ENCODE measurements at places on chromosomes 7 and 10.
A peak's percentile ranks its signal among the peaks of the same experiment; 100 is the strongest.

DNA sequence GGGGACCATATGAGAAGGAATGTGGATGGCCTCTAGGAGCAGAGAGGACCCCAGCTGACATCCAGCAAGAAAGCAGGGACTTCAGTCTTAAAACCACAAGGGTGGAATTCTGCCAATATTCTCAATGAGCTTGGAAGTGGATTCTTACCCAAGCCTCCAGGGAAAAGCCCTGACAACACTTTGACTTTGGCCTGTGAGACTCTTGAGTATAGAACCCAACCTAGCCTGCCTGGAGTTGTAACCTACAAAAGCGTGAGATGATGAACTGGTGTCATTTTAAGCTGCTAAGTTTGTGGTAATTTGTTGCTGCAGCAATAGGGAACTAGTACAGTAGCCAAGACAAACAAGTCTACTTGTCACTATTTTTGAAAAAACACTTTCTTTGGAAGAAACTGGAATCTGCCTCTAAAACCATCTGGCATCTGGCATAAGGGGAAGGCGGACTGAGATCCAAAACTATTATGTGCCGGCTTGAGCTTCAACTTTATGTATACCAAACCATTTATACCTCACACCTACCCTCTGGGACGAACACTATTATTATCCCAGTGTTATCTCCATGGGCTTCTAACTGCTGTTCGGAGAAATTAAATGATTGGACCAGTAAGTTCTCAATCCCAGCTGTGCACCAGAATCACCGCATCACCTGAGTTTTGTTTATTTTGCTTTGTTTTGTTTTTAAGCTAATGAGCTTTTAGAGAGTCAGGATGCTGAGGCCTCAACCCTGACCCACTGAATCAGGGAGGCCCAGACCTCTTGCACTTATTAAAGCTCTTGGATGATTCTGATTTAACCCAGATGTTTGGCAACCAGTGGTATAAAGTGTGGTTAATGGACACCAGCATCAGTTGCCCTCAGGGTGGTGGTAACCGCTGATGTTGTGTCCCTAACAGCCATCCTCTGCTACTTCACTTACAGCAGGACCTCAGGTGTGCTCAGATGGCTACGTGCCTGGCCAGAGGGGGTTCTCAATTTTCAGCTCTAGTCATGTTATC, 83.0 kb downstream of the C1GALT1 start:
- no peak for DNase-seq

DNA sequence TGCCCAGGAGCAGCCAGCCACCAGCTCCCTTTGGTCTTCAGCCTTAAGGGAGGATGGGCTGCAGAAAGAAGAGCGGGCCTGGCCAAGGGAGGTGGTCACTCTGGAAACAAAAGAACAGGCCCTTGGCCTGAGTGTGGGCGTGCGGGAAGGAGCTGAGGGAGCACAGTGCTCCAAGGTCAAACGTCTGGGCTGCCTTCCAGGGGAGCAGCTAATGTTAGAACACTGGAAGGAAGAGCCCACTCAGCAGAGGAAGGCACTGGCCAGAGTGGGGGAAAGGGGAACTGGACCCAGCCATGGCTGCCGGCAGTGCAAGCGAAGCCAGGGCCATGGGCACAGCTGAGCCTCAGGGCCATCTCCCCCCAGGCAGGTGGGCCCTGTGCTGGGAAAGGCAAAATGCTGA, 42.7 kb downstream of the FAM53B start:
- DNase-seq = no peak

DNA sequence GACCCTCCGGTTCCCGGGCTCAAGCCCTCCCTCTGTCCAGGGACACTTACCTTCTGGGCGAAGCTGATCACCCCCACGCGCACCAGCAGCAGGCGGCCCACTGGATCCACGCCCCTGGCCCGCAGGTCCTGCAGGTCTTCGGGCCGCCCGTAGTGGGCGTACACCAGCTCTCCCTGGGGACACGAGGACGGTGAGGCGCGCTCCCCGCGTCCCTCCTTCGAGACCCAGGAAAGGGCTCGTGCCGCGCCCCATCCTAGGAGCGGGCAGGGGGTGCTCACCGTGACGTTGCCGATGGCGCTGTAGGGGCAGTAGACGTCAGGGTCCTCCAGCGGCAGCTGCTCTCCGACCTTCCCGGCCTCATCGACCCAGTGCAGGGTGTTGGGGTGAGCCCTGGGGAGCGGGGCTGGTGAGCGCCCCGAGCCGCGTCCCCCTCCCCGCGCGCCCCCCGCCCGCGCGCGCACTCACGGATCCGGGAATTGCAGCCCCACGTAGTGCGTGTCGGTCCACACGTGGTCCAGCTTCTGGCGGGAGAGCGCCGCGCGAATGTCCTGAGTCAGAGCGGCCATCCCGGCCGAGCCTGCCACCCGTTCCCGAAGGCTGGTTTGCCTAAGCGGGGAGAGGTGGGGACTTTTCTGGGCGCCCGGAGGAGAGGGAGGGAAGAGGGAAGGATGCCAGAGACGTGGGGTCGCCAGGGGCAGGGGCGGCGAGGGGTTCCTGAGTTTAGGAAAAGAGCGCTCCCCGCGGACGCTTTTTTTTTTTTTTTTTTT, 8.2 kb downstream of the TFR2 start:
- peak; percentile 64 for DNase-seq

- DNase-seq = no peak
Observed at GRCh38 chr10:84525120-84525806, 196.9 kb downstream of the CCSER2 start.

DNA sequence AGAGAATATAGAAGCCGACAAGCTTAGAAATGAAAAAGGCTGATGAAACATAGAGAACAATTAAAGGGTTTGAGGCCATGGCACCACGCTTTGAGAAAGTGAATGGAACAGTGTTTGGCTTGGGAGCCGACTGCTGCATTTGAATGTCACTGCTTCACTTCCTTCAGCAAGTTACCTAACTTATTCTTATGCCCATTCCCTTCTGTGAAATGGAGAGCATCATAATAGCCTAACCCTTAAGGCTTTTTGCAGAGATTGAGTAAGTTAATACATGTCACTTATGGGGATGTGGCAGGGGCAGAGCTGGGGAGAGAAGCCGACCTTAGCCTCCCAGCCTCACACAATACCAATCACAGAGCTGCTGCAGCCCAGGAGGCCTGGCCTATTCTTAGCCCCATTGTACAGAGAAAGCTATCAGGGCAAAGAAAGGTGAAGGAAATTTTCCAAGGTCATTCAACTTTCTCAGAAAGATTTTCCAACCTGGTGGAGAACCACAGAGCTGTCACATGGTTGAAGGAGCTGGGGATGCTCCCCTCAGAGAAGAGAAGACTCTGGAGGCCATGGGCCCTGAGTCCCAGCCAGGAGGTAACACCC, 186.0 kb upstream of the GDF10 start:
- no peak for DNase-seq

DNA sequence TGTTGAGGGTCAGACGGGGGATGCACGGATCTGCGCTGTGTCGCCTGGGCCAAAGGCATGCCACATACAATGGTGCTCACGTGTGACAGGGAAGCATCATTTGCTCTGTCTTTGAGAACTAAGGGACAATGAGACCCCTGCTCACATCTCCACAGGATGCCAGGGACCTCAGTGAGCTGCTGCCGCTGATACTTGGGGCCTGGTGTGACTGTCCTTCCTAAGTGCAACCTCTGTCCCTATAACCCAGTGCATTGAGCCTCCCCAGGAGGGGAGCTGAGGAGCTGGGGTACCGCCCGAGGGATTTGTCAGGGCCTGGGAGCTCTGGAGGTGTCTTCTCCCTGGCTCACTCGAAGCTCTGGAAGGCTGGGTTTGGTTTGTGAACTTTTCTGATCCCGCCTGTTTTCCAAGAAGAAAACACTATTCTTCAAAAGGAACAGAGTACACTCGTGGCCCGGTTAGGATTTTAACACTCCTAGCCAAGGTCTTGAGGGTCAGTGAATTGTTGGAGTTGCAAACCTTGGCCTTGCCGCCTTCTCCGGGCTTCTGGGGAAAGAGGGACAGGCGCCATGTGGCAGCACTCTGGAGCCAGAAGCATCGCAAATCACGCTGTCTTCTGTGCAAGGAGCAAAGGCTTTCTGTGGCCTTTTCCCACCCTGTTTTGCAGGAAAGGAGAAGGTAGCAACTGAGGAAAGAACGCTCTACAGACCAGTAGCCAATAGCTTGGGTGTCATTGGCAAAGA, 26.2 kb upstream of the CTBP2 start:
- no peak for DNase-seq

DNA sequence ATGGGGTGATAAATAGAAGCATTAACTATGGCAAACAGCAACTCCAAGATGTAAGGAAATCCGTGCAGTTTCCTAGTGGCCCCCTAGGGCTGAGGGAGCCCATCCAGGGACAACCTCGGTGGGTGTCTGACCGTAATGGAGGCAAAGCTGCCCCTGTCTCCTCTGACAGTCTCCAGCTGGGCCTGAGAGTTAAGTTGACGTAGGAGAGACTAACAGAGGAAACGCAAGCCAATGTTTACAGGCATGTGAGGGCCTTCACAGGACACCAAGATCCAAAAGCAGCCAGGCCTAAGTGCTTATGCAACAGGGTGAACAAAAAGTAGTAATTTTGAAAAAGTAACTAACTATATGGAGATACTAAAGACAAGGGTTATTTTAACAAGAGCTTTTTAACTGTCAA, 330.0 kb upstream of the C7orf33 start:
- no peak for DNase-seq

DNA sequence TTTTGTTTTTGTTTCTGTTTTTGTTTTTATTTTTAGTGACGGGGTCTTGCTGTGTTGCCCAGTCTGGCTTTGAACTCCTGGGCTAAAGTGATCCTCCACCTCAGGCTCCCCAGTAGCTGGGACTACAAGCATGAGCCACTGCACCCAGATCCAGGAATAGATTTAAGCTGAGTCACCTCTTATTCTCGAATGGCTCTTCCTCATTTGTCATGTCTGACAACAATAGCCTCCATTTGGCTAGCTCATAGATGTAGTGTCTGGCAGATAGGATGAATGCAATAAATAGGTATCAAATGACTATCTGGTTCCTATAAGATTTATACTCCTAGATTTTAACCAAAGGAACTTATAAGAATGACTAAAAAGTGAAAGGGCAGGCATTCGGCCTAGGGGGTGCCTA, 172.9 kb downstream of the TMEM26 start:
- DNase-seq = no peak

- DNase-seq = peak; percentile 49
Observed at GRCh38 chr10:119517235-119518141, 25.0 kb downstream of the RGS10 start.

GRCh38 chr10:13946209-13946460, 359.4 kb downstream of the PRPF18 start:
- DNase-seq = no peak

DNA sequence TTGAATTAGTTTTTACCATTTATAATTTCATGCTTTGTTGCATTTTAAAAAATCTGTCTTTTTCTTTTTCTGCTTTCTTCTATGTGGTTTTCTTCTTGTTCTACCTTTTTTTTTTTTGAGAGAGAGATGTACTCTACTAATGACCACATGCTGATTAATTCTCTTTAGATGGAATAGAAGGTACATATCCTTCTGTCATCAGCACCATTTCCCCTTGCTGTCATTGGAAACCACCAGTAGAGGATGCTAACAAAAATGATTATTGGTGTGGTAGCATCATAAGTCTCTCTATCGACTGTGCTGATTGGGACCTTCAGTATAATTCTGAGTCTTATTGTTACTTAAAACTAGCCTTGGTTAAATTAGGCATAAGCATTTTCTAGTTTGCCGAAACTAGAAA, 3.6 kb downstream of the ZEB1 start:
- peak; percentile 50 for DNase-seq

- no peak for DNase-seq
Observed at GRCh38 chr7:112500619-112501018, 19.8 kb downstream of the LSMEM1 start.

- DNase-seq = no peak
Observed at GRCh38 chr10:106038246-106038645, 1126.3 kb downstream of the SORCS1 start.

DNA sequence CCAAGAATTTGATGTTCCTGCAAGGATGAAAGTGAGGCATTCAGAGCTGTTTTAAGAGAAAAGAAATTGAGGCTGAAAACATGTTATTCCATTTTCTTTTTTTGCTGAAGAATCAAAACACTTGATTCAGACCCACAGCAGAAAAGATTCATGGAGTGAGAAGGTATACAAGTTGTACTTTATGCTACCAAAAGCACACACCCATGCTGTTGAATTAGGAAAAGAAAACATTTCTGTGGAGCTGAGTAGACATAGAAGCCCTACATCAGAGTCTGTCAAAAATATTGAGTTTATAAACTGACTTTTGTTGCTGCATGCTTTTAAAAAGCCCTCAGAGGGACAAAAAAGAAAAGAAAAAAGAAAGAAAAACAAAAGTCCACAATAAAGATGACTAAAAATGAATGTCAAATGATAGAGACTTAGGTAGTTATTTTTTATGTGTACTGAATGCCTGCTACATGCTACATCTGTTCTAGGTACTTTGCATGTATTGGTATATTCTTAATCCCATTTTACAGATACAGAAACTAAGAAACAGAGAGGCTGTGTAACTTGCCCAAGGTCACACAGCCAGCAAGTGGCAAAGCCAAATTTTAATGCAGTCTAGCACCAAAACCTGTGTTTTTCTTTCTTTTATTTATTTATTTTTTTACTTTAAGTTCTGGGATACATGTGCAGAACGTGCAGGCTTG, 71.7 kb upstream of the PALS2 start:
- no peak for DNase-seq

DNA sequence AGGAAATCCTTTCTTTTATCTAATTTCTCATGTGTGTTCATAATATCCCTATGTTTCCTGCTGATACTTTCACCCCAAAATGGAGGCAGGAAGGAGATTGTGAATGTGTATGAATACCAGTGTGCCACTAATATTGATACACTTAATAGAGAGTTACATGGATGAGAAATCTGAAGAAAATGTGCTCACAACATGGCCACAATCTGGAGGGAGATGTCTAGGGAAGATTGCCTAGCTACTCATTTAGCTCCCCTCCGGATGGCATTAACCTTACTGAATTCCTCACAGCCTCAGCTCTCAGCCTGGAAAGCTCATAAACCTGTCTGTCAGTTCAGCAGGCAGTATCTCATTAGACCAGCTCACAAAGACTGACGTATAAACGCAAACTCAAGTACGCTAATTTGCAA, 23.4 kb upstream of the DMTF1 start:
- DNase-seq = no peak

DNA sequence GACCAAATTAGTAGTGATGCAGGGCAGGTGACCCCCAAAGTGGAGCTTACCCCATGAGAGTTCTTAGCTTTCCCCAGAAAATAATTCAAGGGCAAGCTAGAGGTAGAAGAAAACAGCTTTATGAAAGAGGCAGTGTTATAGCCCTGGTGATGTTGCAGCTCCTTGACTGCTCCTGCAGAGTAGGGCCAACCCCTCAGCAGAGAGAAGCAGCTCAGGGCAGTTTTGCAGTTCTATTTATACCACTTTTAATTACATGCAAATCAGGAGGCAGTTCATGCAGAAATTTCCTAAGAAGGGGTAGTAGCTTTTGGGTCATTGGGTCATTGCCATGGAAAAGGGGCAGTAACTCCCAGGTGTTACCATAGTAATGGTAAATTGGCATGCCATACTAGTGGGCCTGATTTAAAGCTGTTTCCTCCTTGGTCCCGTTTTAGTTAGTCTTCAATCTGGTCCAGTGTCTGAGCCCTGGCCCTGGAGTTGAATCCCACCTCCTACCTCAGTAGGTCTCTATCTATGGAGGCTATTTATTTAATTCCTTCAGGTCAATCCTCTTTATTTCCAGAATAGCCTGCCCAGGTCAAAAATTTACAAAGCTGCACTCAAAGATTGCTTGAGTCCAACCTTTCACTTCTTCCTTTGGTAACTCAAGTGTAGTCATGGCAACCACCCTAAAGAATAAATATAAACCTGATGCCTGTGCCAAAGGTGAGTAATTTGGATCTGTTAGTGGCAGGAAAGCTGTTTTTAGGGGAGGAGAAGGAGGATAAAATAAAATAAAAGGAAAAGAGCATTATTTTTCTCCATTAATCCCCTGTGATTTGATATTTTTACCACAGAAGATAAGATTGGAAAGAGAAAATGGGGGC, 29.5 kb downstream of the PLXDC2 start:
- no peak for DNase-seq

Measured in CD4-positive, alpha-beta T cell treated with Interleukin-12 subunit alpha and Interleukin-12 subunit beta, for 1 hour (primary cell).